MV-4-11 (cell line): ENCODE measurements at places on chromosomes 3 and 15.
A peak's percentile ranks its signal among the peaks of the same experiment; 100 is the strongest.

GRCh38 chr15:79041601-79042168 is 48.9 kb downstream of the RASGRF1 start:
- no peak for DNase-seq

GRCh38 chr15:56598991-56599390 is 134.1 kb upstream of the MNS1 start:
- DNase-seq = no peak

- no peak for DNase-seq
Measured at GRCh38 chr3:71112576-71112975, 471.0 kb downstream of the FOXP1 start.

DNA sequence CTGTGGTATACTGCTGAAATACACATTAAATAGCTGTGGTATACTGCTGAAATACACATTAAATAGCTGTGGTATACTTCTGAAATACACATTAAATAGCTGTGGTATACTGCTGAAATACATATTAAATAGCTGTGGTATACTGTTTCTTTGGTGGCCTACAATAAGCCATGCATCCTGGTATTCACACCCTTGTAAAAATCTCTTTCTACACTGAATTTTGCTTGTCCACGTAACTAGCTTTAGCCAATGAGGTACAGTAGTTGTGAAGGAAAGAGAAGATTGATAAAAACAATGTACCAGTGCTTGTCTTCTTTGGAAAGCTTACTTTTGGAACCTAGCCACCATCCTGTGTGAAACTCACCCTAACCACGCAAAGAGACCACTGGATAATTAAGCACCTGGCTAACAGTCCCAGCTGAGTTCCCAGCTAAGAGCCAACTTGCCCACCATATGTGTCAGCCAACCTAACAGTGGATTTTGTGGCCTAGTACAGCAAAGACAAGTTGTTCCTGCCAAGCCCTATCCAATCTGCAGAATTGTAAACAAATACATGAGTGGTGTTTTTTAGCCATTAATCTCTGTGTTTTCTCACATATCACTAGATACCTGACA is 103.4 kb upstream of the MELTF start:
- no peak for DNase-seq

DNA sequence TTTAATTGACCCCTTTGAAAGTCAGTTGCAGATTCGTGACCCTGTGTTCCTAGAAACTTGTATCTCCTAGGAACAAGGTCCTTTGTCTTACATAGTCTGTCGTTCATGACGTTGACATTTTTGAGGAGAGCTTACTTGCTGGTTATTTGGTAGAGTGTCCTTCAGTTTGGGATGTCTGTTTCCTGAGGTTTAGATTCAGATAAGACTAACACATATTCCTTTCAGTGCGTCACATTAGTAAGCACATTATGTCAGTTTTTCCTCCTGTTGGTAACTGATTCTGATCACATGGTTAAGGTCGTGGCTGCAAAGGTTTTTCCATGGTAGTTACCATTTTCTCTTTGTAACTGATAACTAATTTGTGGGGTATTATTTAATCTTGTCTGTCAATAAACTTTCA is 80.8 kb downstream of the PCCB start:
- DNase-seq = no peak

GRCh38 chr3:128709038-128709437 is 16.9 kb upstream of the RAB7A start:
- DNase-seq = no peak

- DNase-seq = no peak
Measured at GRCh38 chr3:126344380-126345041, 12.7 kb downstream of the KLF15 start.

DNA sequence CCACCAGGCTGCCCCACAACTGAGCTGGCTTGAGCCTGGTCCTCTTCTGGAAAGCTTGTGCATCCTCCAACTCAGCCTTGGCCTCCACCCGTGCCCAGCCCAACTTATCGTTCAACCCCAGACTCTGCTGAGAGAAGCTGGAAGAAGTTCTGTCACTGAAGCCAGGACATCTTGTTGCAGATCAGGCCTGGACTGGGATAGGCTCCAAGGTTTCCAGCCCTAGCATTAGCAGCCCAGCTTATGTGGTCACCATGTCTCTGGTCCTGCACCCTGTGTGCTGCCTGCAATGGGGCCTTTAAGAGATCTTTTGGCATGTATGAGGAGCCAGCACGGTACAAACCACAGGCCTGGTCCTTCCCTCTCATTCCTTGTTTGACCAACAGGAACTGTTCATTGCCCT is 15.2 kb upstream of the CAMP start:
- DNase-seq = no peak

GRCh38 chr3:186969607-186970006 is 39.3 kb downstream of the ST6GAL1 start:
- no peak for DNase-seq

DNA sequence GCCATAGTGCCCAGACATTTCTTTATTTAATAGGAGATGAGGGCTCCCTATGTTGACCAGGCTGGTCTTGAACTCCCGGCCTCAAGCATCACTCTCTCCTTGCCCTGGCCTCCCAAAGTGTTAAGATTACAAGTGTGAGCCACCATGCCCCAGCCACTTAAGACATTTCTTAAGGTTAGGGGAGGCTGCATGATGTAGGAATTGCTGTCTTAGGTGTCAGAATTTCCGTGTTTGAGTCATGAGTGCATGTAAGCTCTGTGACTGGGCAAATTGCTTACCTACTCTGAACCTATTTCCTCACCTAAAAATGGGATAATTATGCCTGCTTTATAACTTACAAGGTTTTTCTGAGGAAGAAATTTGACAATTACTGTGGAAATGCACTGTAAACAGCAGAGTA is 34.2 kb upstream of the SIAH2 start:
- DNase-seq = no peak

DNA sequence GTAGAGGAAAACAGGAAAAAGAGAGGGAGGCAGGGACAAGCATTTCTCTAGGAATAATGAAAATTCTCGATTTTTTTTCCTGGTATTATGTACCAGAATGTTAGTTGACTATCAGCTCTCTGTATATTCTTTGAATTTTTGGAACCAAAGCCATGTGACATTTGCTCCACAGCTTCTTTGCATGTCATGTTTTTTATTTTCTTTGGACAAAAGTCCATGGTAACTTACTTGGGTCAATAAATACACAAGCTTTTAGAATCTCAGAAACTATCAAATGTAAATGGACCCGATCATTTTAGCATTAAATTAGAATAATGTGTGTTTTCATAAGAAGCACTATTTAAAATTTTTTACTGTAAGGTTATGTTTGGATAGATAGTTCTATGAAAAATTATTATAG is 320.5 kb downstream of the ZIC1 start:
- no peak for DNase-seq

GRCh38 chr15:73346735-73347312 is 21.9 kb downstream of the HCN4 start:
- no peak for DNase-seq

DNA sequence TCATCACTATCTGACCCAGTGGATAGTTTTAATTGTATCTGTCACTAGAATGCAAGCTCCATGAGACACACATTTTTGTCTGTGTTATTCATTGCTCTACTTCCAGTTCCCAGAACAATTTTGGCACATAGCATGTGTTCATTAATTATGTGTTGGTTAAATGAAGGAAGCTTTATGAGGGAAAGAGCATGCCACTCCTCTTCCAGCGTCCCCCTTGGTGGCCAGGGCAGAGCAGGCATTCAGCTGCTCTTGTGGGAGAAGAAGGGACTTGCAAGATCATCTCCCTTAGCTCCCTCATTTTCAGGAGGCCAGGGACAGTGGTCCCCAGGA is 489 bp upstream of the GALNT15 start:
- DNase-seq = no peak

GRCh38 chr3:13195374-13195773 is 122.1 kb upstream of the IQSEC1 start:
- no peak for DNase-seq

DNA sequence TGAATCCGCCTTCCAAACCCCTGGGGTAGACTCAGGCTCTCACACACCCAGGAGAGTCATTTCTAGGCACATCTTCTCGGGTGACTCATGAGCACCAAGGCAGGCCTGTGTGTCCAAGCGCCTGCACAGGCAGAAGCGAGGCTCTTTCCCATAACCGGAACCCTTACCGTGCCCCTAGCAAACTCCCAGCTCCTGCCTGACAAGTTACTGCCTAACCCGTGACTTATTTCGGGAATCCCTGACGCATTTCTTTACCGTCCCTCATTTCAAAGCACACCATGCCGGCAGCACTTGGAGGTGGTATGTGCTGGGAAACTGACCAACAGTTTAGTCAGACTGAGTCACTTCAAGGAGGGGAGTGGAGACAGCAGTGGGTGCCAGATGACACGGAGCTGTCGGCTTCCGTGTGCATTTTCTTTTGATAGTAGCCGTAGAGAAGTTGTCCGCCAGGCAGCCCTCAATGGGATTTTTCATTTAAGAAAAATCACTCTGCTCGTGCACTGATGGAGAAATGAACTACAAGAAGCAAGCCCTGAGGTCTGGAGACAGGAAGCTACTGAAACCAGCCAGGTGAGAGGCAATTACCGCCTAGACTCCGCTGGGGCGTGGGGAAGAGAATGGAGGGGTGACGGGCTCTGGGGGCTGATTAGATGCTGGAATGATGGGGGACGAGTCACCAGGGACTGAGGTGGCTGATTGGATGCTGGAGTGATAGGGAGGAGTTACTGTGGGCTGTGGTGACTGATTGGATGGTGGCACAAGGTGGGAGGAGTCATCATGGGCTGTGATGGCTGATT is 17.3 kb upstream of the HRH1 start:
- DNase-seq = no peak

- no peak for DNase-seq
Measured at GRCh38 chr3:15693355-15693754, 91.8 kb downstream of the BTD start.

DNA sequence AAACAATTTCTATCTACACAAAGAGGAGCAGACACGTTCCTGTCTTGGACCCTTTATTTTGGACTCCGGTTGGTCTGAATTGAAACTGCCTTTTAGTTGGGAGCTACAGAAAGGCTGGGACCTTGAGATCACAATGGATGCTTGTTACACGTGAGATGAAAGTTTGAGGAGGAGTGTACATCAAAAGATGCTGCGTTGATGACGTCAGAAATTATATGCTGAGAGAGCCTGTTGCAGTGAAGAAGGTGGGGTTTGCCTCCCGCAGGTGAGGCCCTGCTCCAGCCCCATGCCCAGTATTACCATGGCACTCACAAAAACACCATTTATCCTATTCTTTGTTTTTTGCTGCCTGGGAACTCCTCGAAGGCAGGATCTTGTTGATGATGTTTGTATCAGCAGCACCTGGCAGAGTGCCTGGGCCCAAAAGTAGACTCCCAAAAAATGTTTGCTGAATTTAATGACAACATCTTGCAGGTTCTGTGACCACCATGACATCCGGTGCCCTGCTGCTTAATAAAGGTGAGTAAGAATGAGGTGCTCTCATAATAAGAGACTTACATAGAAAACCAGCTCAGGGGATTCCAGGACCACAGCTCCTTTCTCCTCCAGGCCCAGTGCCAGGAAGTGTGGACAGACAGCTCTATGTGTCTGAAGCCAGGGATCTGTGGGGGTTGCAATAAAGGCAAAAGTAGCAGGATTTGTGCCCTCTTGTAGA is 136.1 kb upstream of the UBE2E1 start:
- no peak for DNase-seq

DNA sequence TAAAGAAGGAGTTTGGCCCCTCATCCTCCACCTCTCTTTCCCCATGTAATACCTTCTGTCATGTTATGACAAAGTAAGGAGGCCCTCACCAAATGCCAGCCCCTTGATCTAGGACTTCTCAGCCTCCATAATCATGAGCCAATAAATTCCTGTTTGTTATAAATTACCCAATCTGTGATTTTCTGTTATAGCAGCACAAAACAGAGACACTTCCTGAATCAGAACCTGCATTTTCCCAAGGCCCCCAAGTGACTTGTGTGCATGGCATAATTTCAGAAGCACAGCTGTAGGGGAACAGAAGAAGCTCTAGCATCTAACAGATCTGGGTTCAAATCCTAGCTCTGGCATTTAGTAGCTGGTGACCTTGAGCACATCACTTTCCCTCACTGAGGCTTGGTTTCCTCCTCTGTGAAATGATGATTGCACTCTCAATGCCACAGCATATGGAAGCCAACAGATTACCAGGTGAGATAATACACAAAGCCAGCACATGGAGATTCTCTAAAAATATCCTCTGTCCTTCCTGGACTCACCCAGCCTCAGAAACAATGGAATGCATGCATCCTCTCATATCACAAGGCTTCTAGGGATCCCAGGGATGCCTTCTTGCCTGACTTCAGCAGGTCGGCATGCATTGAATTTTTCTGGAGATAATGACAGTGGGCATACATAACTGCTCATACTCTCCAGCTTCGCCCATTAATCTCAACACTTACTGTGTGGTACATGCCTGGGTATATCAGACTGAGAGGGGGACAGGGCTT is 26.3 kb downstream of the TLNRD1 start:
- DNase-seq = no peak

DNA sequence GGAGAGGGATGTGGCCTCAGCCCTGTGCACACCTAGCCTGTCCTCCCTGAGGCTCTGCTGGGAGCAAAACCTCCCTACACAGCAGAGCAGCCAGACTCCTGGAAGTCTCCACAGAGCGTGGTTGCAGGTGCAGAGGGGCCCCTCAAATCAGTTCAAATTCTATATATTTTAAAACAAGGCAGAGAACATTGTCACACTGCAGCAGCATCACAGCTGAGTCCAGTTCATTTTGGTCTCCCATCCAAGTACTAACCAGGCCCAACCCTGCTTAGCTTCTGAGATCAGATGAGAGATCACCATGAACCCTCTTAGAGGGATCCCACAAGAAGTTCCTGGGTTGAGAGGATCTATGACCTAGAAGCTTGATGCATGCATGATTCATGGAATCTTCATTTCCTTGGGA is 331.0 kb upstream of the RGMA start:
- no peak for DNase-seq

DNA sequence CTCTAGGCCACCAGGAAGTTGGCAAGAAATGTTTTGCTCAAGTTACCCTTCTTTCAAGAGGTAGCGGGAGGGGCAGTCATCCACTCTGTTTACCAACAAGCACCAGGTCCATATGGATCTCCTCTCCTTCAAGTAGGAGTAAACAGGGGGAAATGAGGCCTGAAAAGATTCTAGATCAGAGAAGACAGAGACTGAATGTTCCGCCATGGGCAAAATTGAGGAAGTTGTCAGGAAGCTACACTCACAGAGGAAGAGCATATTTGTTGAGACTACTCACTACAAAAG is 81.6 kb downstream of the KLF15 start:
- peak; percentile 69 for DNase-seq

DNA sequence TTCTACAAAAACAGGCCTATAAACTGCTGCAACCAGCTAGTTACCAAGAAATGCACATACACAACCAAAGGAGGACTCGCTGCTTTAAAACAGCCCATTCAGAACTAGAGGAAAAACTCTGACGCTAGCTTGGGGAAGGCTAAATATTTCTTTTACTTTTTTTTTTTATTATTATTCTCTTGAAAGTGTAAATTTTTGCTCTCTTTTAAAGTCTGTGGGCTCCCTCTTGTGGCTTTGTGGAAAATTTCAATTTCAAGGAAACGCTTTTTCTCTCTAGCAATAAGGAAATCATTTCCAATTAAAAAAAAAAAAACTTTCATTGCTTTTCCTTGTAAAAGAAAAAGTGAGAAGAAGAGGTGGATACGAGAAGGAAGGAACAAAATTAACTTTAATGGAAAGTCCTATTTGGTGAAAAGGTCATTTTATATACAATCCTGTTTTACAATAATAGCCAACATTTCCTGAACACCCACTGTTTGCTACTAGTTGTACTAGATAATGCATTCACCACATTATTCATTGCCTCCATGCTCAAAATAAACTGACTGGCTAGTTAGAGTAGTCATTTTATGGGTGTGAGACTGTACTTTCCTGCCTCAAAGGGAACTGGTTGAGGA is 51.2 kb upstream of the SAMMSON start:
- peak; percentile 23 for DNase-seq
